ENCODE measurements at places on chromosomes 5 and 9.

DNA sequence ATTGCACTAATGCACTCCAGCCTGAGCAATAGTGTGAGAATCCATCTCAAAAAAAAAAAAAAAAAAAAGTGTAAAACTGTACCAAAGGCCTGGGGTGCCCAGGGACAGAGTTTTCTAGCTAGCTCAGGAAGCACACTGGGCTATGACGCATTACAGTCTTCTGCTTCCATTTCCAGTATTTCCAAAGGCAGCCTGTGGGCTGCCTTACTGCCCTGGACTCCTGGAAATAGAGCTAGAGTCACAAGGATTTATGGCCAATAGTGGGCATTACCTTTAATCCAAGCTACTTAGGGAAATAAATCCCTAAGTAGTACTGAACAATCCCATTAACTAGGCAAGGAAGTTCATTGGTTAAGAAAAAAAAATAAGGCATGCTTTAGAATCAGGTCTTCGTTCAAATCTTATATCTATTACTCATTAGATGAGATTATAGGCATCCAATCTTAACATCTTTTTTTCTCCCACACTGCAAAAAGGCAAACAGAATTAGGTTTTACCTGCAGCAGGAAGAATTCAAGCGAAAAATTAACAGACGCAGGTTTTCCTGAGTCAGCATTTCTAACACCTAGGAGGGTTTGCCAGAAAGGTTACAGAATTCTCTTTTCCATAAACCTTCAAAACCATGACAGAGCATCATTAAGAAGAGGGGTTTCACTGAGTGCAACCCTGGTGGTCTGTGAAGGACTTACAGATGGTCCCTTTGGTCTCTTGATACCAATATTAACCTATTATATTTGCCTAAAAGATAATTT lies 85.6 kb upstream of the CCDC112 start:
- no peak for DNase-seq
- no peaks in the 10 kb centered on the region for H3K27me3 ChIP-seq
- no peak overlapping the region for H3K4me3 ChIP-seq
- H3K27ac ChIP-seq, result no peak overlapping the region
- no peaks in the 10 kb centered on the region for H3K36me3 ChIP-seq

DNA sequence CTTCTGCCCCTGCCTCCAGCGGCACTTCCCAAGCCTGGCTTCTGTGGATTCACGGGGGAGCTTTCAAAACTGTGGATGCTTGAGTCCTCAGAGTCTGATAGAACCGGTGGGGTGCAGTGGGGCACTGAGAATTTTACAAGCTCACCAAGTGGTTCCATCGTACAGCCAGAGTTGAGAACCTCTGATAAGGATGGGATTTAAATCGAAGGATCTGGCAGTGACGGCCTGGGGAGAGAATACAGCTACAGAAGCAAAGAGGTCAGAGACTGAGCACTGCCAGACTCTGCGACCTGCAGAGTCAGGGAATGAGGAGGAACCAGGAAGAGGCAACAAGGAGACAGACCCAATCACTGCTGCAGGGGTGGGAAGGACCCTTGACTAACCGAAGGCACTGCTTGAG lies 124.6 kb upstream of the BOD1 start:
- peaks cover 25% of the 10 kb centered on the region for H3K4me1 ChIP-seq
- no peaks in the 10 kb centered on the region for H3K27me3 ChIP-seq
- no peak overlapping the region for H3K27ac ChIP-seq
- no peaks in the 10 kb centered on the region for H3K36me3 ChIP-seq
- no peak for DNase-seq

GRCh38 chr5:29547236-29547865 lies 1646.1 kb upstream of the CDH6 start:
- H3K36me3 ChIP-seq, result no peaks in the 10 kb centered on the region
- no peak overlapping the region for H3K4me3 ChIP-seq
- no peaks in the 10 kb centered on the region for H3K4me1 ChIP-seq
- no peak overlapping the region for H3K27ac ChIP-seq
- peak; percentile 53 for DNase-seq

GRCh38 chr5:82599692-82600091 lies 321.5 kb upstream of the RPS23 start:
- no peaks in the 10 kb centered on the region for H3K36me3 ChIP-seq
- H3K27ac ChIP-seq, result no peak overlapping the region
- H3K4me1 ChIP-seq, result no peaks in the 10 kb centered on the region
- H3K4me3 ChIP-seq, result no peak overlapping the region
- DNase-seq, result no peak
- no peaks in the 10 kb centered on the region for H3K27me3 ChIP-seq

DNA sequence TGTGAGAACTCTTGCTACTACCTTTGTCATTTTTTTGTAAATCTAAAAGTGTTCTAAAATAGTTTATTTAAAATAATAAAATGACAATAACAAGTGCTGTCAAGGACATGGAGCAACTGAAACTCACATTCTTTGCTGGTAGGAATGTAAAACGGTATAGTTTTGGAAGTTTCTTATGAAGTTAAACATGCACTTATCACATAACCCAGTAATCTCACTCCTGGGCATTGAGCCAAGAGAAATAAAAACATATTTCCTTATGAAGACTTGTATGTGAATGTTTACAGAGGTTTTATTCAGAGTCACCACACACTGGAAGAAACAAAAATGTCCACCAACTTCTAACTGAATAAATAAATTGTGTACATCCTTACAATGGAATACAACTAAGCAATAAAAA lies 46.0 kb upstream of the COL15A1 start:
- DNase-seq, result no peak
- no peaks in the 10 kb centered on the region for H3K36me3 ChIP-seq
- no peak overlapping the region for H3K4me3 ChIP-seq
- H3K4me1 ChIP-seq, result no peaks in the 10 kb centered on the region

GRCh38 chr9:127816362-127816725 lies 13.7 kb downstream of the FPGS start:
- H3K36me3 ChIP-seq, result no peaks in the 10 kb centered on the region
- H3K27ac ChIP-seq, result no peak overlapping the region
- no peak for DNase-seq
- no peaks in the 10 kb centered on the region for H3K27me3 ChIP-seq

- no peaks in the 10 kb centered on the region for H3K36me3 ChIP-seq
- H3K27me3 ChIP-seq, result no peaks in the 10 kb centered on the region
- H3K4me1 ChIP-seq, result no peaks in the 10 kb centered on the region
- H3K27ac ChIP-seq, result no peak overlapping the region
- DNase-seq, result peak; percentile 29
These were observed 390.6 kb downstream of the DNAH5 start for GRCh38 chr5:13553896-13554295.

DNA sequence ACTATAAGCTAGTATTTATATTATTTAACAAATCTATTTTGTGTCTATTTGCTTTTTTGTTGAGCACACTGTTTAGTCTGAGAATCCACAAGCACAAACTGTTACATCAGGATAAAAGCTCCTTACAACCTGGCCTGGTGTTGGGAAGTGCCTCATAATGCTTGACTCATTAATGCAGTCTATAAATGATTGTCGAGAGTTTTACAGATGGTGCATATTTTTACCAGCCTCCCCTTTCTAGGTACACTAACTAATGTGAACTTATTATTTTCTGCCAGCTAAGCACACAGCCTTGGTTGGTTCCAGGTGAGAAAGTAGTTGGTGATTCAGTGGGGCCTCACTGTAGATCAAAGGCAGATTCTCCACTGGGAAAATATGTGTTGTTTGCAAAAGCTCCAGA lies 151.0 kb upstream of the ADAMTS16 start:
- no peaks in the 10 kb centered on the region for H3K36me3 ChIP-seq
- no peaks in the 10 kb centered on the region for H3K4me1 ChIP-seq
- no peak overlapping the region for H3K4me3 ChIP-seq
- DNase-seq, result no peak

GRCh38 chr9:78905986-78906755 lies 609.2 kb downstream of the PSAT1 start:
- H3K27me3 ChIP-seq, result no peaks in the 10 kb centered on the region
- no peaks in the 10 kb centered on the region for H3K36me3 ChIP-seq
- DNase-seq, result no peak
- H3K4me1 ChIP-seq, result no peaks in the 10 kb centered on the region

DNA sequence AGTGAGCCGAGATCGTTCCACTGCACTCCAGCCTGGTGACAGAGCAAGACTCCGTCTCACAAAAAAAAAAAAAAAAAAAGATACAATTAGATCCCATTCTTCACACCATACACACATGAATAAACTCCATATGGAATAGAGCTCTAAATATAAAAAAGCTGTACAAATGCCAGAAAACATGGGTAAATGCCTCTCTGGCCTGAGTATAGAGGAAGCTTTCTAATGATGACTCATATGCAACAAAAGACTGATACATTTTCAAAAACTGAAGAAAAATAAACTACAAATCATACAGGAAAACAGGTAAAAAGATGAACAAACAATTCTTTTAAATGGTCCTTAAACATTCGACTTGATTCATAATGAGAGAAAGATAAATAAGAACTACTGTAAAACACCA lies 8.6 kb downstream of the ZFP62 start:
- no peaks in the 10 kb centered on the region for H3K4me1 ChIP-seq
- H3K4me3 ChIP-seq, result no peak overlapping the region
- no peak for DNase-seq
- no peaks in the 10 kb centered on the region for H3K27me3 ChIP-seq

- H3K27ac ChIP-seq, result no peak overlapping the region
- H3K4me3 ChIP-seq, result no peak overlapping the region
- no peak for DNase-seq
- H3K27me3 ChIP-seq, result no peaks in the 10 kb centered on the region
These were observed 248.7 kb downstream of the TAF11L14 start for GRCh38 chr5:17882760-17883488.

GRCh38 chr9:69453746-69454145 lies 128.7 kb downstream of the ENTREP1 start:
- no peaks in the 10 kb centered on the region for H3K4me1 ChIP-seq
- DNase-seq, result no peak
- H3K4me3 ChIP-seq, result no peak overlapping the region
- H3K27ac ChIP-seq, result no peak overlapping the region
- H3K36me3 ChIP-seq, result no peaks in the 10 kb centered on the region

DNA sequence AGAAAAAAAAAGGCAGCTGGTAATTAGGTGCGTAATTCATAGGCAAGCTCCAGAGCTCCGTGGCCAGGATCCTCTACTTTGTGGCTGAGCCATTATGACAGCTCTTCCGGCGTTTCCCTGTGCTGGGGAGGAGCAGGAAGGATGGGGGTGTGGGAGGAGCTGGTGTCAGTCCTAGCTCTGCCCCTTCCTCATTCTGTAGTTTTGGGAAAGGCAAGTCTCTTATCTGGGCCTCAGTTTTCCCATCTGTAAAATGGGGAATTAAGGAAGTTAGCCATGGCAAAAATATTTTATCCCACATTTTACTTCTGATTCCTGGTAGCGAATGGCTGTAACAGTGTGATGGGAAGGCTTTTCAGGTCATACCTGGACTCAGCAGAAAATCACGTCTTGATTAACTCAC lies 81.1 kb downstream of the SEC61B start:
- no peak overlapping the region for H3K27ac ChIP-seq
- no peak for DNase-seq
- no peak overlapping the region for H3K4me3 ChIP-seq
- H3K27me3 ChIP-seq, result no peaks in the 10 kb centered on the region
- no peaks in the 10 kb centered on the region for H3K4me1 ChIP-seq
- H3K36me3 ChIP-seq, result no peaks in the 10 kb centered on the region

DNA sequence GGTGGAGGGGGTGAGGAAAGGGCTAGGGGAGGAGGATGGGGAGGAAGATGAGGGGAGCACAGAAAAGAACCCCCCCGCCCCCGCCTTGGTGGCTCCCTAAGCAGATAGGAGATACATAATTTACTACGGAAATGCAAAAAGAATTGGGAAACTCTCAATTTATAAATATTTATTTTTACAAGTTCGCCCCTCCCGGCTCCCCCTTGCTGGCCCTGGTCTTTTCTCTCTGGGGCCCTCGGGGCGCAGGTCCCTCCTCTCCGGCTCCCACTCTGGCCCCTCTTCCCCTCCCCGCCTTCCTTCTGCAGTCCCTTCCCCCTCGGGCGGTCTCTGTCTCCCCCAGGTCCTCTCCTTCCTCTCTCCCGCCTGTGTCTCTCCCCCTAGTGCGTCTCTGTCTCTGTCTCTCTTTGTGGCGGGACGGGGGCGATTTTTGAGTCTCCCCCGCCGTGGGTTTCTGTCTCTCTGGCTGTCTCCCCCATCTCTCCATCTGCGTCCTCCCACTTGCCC lies 173.6 kb upstream of the IER5L start:
- H3K4me1 ChIP-seq, result no peaks in the 10 kb centered on the region
- H3K27me3 ChIP-seq, result peaks cover 47% of the 10 kb centered on the region
- no peak for DNase-seq

DNA sequence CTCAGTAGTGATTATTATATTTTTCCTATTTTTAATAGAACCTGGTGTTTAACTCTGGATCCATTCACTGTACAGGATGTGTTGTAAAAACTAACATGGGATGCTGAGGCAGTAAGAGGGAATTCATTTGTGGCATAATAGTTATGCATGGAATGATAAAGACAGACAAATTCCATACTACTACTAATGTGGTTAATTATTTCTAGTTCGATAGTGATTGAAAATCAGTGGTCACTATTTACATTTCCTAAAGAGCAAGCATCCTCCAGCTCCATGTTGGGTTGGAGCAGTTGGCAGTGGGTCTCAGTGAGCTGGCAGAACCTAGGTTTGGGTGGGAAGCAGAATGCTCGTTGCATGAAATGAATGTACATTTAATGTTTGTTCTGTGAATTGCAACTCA lies 122.6 kb downstream of the SAXO1 start:
- no peak for DNase-seq
- no peaks in the 10 kb centered on the region for H3K4me1 ChIP-seq
- H3K27me3 ChIP-seq, result no peaks in the 10 kb centered on the region
- no peaks in the 10 kb centered on the region for H3K36me3 ChIP-seq
- no peak overlapping the region for H3K4me3 ChIP-seq

- H3K4me1 ChIP-seq, result no peaks in the 10 kb centered on the region
- H3K36me3 ChIP-seq, result no peaks in the 10 kb centered on the region
- H3K27ac ChIP-seq, result no peak overlapping the region
- DNase-seq, result no peak
- H3K4me3 ChIP-seq, result no peak overlapping the region
These were observed 49.1 kb downstream of the SUSD1 start for GRCh38 chr9:112125951-112126388.

- no peak for DNase-seq
- H3K4me1 ChIP-seq, result no peaks in the 10 kb centered on the region
- H3K36me3 ChIP-seq, result no peaks in the 10 kb centered on the region
- H3K4me3 ChIP-seq, result no peak overlapping the region
These were observed 101.9 kb downstream of the NFIB start for GRCh38 chr9:14212077-14212476.

DNA sequence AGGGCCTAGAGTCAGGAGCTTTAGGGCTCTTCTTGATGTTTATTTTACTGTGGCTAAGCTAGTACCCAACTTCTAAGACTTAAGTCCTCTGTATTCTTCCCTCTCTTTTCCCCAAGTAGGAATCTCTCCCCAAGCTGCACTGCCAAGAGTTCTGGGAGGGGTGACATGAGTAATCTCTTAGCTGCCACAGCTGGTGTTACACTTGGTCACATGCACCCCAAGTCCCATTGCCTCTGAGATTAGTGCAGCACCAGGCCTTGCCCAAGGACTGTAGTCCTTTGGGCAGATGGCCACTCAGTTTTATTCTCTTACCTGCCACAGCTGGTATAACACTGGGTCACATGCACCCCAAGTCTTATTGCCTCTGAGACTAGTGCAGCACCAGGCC lies 114.7 kb upstream of the RIOK2 start:
- H3K4me3 ChIP-seq, result no peak overlapping the region
- DNase-seq, result no peak
- H3K4me1 ChIP-seq, result no peaks in the 10 kb centered on the region
- no peaks in the 10 kb centered on the region for H3K27me3 ChIP-seq
- H3K27ac ChIP-seq, result no peak overlapping the region
